ENCODE measurements at places on chromosomes 7 and 10.

DNA sequence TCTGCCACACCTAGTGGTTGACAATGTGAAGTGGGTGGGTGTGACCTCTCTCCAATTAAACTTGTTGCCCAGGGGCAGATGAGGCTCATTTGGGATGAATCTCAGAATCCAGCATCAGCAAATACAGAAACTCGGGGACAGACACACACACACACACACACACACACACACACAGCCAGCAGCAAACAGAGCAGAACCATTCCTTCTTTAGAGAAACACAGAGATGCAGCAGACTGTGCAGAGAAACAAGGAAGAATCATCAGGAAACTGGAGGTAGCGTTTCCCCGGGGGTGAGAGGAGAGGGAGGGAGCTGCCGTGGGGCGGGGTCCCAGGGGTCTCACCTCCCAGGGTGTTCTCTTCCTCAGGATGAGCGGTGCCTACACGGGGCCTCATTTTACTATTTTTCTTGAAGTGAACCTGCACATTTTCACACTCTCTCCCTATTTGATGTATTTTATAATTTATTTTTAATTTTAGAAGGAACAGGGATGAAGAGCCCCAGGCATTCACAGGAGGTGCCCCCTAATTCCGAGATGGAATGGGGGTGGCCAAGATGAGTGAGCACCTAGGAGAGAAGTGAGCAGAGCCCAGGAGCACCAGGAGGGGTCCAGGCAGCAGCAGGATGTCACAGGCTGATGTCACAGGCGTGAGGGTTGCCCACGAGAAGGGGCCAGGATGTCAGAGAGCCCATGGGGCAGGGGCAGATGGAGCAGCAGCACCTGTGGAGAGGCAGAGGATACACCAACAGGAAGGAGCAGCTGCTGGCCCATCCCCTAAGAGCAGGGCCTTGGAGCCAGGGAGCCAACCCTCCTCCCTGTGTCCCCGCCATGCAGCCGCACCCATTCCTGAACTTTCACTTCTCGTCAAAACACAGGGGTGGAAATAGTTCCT is 85.3 kb upstream of the PPP2R2D start:
- no peak for DNase-seq

DNA sequence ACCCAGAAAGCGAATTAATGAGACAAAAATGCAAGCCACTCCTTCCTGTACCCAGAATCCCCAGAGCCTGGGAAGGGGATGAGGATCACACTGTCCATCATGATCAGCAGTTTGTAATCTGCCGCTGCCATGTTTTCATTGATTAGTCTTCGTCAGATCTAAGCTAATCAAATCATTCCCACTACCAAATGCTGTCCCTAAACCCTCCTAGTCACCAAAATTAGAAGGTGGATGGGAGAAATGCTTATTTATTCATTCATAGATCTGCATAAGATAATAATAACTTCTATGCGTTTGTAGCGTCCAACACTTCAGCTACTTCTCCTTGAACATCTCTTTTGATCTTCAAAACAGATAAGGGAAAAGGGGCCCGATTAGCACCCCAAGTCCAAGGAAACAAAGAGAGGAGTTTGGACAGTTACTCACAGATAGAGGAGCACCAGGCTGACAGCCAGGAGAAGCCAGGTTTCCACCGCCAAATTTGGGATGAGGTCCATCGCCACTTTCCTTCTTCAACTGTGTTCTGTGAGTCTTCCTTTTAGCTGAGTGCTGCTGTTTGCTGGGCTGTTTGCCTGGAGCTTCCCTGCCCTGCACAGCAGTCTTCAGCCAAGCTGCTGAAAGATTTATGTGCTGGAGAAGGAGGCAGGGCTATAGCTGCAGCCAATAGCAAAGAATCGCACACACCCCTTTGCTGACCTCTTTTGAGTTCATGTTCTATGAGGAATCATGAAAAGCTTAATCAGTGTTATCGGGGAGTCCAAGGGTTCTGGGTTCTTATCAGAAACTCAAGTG is at the start of gene CYP3A5:
CYP3A5 (minus strand) TSS at position 597 of the 792 bp plus-strand sequence; CDS start at position 497, 100 bp downstream.
- DNase-seq, result no peak

GRCh38 chr10:133394801-133395221 is 854 bp downstream of the MTG1 start:
- DNase-seq, result no peak

DNA sequence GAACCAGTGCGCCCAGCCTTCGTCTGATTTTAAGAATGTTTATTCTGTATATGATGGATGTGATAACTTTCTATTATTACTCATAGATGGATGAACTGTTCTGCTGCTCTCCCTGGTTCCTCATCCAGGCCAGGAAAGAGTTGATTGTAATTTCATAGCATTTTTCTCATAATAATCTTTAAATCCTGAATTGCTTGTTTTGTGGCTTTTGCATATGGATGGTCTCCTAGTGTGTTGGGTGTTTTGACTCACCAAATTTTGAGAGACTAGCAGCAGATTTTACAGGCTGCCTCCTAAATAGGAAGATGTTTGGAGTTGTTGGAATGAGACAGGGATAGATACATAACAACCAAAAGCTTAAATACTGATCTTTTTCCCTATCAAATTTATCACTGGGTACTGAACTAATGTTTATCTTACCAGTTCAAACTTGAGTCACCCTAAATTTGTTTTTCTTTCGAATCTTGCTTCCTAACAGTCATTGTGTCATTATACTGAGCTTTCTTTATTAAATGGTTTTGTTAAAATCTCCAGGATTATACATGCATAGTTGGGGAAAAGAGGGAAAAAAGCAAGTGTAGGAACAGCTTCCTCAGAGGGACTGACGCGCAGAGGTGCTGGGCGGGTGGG is 106.0 kb upstream of the GATA3 start:
- DNase-seq, result no peak

DNA sequence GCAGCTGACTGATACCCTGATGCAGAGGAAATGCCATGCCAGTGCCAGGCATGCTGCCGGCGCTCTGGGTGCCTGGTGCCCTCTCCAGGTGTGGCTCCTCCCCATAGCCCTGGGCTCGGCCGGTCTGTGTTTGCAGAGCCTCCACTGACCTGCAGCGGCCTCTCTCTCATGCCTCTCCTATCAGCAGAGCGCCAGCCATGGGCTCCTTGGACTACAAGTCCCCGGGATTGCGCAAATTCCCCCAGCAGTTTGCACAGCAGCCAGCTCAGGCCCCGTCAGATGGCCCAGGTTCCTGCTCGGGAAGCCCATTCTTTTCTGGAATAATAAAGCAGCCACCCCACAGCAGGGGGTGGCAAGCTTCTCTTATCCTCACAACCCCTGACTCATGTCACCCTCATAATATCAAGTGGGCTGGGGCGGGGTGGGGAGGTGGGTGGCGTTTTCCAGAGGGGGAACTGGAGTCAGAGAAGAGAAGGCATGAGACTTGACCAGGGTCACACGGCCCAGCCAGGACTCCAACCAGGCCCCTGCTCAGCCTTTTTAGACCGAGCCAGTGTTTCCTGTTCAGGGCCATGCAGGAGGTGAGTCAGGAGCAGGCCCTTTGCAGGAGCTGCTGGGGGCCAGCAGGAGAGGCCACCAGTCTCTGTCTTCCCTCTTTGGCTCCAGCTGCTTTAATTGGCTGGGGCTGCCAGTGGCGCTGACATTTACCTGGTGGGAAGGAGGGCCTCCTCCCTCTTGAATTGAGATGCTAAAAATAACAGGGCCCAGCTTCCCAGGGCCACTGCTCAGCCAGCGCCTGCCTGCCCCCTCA is 58.6 kb downstream of the ZMIZ1 start:
- no peak for DNase-seq

GRCh38 chr7:150958597-150958996 is 19.5 kb downstream of the KCNH2 start:
- no peak for DNase-seq

DNA sequence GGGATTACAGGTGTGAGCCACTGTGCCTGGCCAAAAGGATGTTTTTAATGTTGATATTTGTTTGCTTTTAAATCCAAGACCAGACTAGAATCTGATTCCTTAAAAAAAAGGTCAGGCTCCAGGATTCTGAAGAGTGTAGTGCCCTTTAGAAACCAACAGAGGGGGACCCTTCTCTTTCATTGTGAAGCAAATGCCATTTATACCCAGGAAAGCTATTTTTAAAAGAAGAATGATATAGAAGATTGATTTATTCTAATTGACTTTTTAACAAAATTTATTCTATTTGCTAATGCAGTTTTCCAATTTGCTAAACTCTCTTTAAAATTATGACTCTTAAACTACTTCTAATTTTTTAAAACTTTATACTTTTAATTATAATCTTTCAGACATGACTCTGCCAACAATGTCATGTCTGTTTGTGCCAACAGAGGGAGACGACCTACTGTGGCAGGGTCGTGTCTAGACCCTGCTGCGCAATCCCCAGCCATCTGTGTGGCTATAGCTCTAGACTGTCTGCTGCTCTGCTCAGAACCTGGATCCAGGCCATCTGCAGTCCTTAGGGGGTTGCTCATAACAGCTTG is 201.0 kb upstream of the IMMP2L start:
- peak; percentile 2 for DNase-seq

- DNase-seq, result no peak
Observed at GRCh38 chr7:111029574-111030251, 61.2 kb upstream of the LRRN3 start.

DNA sequence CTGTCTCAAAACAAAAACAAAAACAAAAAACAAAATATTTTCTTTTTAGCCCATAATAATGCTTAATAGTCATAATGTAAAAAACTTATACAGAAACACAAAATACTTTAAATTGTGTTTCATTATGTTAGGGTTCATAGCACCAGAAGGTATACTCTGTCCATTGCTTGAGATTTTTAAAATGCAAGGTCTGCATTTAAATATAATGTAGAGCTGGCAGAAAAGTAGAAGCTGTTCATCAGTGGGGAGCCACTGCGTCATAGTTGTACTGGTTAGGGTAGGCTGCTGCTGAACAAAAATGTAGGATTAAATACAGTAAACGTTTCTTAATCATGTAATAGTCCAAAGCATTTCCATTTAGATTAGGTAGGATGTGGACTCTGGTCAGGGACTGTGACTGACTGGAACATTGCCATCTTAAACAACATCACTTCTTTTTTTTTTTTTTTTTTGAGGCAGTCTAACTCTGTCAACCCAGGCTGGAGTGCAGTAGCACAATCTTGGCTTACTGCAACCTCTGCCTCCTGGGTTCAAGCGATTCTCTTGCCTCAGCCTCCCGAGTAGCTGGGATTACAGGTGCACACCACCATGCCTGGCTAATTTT is 85.2 kb downstream of the ANKIB1 start:
- no peak for DNase-seq

- no peak for DNase-seq
Observed at GRCh38 chr7:138661069-138661635, 40.0 kb downstream of the SVOPL start.
